ENCODE measurements at places on chromosomes 7 and 10. TPM values are rescaled to one million over a fixed set of nuclear protein-coding genes. Genes with fewer than 3 reads are reported as not detected.

The C7orf33 gene
- not detected for total RNA-seq

The TACC2 gene
- total RNA-seq, result 6.6 TPM

GRCh38 chr10:31288962-31289361, 30.1 kb upstream of the ZEB1 start:
- no peak for DNase-seq

- DNase-seq, result peak; percentile 47
Observed at GRCh38 chr10:91163869-91164474, 56.5 kb upstream of the PCGF5 start.

DNA sequence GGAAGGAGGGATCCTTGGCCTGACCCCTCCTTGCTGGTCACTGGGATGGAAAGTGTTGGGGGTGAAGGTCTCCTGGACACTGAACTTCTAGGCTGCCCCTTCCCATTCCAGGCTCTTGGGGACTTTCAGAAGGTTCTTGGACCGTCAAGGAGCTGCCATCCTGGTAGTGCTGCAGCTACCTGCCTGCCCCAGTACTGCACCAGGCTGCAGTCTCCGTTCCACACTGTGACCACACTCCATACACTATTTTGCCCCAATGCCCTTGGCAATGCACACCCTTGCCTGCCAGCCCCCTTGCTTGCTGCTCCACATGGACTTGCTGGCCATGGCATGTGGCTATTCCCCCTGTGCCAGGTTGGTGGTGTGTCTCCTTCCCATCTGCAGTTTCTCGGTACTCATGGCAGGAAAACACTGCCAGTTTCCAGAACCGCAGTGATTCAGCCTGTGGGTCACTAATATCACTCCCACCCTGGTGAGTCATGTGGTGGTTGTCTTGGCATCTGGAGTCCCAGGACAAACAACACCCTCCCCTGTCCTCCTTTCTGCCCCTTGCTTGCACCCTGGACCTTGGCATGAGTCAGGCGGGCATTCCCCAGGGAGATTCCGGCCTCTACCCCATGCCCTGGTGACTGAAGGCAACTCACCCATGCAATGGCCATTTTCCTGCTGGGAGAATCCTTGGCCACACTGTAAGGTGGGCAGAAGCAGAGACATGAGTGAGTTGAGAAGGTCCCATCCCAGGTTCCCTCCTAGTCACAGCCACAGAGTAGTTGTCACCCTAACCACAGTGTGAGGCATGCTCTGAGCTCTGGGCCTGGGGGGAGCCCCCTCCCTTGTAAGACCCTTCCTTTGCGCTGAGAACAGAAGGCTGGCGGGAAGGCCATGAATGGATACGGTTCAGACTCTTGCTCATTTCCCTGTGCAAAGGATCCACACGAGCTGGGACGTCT, 32.8 kb downstream of the GOLGA7B start:
- no peak for DNase-seq
